NB4 (cell line): ENCODE measurements at places on chromosomes 7 and 10.

DNA sequence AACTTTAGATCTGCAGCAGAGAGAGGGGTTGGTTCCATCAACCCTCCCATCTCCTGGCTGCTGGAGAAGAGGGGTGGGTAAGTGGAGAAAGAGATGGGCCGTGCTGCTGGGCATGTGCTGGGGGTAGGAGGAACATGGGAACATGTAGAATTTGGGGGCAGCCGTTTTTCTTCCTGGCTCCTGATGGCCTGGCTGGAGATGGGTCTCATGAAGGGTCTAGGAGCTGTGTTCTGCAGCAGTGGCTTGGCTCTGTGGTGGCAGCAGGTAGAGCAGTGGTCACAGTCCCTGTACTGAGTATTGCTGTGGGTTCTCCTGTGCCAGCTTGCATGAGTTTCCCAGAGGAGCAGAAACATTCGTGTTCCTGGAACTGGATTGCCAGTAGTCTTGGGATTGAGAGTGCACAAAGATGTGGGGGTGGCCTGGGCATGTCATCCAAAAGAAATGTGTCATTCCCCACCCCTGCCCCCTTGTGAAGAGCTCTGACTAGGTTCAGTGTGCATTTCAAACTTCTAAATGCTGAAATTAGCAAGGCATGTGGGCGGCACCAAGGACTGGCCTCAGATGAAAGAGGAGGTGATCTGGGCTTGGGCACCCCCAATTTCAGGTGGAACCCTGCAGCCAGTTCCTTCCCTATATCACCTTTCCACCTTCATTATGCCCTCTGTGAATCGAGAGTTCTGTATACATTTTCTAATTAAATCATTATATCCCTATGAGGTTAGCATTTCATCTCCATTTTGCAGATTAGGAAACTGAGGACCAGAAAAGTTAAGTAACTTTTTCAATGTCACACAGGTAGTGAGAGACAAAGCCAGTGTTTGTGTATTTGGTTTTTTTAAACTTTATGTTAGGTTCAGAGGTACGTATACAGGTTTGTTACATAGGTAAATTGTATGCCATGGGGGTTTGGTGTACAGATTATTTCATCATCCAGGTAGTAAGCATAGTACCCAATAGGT, 2.1 kb downstream of the CHST3 start:
- DNase-seq: no peak

GRCh38 chr7:116740755-116741462, 68.9 kb downstream of the MET start:
- no peak for DNase-seq

DNA sequence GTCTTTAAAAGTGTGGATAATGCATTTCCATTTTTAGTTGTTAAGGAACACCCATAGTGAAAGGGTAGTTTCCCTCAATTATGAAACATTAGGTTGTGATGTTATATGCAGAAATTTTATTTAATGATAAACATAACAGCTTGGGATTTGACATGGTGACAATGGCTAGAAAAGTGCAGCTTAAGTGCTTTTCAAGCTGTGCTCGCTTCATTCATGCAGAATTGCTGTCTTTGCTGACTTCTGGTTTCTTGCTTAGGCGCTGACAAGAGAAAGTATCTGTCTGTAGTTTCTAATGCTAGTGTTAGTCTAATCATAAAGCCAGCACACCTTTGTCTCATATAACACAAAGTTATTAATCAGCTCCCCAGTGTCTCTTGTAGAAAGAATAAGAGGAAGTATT, 170.0 kb downstream of the ARL5B start:
- no peak for DNase-seq

- no peak for DNase-seq
Measured at GRCh38 chr7:83643739-83644138, 5.2 kb downstream of the SEMA3E start.
